ENCODE measurements at places on chromosomes 1 and 21.
A peak's percentile ranks its signal among the peaks of the same experiment; 100 is the strongest.

GRCh38 chr1:216888731-216889130 is 165.5 kb upstream of the ESRRG start:
- DNase-seq, result no peak

DNA sequence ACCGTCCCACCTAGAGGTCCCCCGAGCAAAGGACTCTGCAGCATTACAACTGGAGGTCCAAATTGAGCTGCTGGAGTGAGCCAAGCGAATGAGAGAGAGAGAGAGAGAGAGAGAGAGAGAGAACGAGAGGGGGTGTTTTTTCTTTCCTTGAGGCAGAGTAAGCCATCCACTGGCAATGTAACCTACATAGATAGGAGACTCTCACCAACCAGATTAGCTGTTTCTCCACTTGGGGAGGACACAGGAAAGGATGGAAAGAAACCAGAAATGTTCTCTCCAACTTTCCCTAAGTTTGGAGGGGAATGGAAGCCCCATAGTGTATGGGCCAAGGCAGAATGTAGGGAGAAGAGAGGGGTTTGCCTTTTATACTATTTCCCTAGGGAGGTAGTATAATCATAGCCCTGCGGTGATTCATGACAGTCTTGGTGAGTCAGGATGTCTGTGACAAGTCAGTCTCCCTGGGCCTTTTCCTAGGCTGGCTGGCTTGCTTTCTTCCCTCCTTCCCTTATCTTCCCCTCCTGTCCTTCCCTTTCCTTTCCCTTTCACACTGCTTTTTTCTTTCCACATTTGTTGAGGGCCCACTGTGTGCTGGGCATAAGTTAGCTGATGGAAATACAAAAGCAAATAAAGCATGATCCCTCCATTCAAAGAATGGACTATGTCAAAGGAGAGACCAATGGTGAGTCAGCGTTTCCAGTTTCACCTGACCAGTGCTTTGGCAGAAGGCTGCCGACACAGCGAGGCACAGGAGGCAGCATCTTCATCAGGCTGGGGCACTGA is 7.1 kb downstream of the FNDC7 start:
- DNase-seq, result no peak

DNA sequence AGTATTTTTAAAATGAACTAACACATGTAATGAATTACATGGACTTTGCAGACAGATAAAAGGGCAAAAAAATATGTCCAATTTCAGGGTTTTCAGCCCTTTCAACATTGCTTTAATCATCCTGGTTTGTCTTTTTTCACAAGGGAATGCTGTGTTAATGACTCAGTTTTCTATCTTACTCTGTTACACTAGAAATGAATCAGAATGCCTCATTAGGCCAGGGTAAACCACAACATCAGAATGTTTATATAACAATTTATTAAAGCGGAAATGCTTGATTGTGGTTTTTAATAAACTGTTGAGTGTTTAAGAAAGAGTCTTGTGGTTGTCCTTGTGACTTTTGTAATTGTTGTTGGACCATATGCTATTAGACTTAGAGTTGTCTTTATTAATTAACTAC is 13.5 kb downstream of the GORAB start:
- no peak for DNase-seq

DNA sequence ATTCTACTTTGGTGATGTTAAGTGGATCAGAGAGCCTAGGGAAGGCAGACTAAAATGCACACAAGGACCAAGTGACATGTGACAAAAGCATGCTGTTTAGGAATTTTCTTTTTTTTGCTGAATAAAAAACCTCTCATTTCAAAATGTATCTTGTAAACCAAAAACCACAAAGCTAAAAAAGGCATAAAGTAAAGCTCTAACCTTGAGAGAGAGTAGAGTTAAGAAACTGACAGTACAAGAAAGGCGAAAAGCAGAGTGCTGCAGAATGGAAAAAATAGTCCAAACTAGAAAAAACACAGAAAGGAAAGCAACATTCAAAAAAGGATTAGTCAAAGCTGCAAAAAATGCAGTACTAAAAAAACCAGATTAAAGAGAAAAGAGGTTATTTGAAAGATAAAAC is 76.5 kb downstream of the EPS15 start:
- no peak for DNase-seq

GRCh38 chr1:158153746-158154444 is 26.8 kb upstream of the CD1D start:
- DNase-seq, result no peak

DNA sequence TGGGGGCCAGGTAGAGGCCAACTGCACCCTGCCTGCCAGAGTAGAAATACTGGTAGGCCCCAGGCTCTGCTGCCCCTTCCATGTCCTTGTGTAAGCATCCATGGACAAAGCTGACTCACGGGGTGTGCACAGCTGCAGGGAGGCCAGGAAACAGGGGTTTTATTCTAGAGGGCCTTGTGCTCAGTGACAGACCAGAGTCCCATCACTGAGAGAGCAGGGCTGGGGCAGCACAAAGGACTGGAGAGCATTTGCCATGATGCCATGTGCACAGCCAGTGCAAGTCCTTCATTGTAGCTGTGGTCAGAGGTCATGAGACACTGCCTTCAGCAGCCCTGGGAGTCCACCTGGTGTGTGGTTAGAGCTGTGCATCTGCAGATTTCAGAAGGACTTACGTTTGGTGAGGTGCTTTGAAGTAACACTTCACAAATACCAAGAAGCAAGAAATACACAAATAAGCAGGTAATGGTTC is 8.1 kb downstream of the ARF1 start:
- no peak for DNase-seq

DNA sequence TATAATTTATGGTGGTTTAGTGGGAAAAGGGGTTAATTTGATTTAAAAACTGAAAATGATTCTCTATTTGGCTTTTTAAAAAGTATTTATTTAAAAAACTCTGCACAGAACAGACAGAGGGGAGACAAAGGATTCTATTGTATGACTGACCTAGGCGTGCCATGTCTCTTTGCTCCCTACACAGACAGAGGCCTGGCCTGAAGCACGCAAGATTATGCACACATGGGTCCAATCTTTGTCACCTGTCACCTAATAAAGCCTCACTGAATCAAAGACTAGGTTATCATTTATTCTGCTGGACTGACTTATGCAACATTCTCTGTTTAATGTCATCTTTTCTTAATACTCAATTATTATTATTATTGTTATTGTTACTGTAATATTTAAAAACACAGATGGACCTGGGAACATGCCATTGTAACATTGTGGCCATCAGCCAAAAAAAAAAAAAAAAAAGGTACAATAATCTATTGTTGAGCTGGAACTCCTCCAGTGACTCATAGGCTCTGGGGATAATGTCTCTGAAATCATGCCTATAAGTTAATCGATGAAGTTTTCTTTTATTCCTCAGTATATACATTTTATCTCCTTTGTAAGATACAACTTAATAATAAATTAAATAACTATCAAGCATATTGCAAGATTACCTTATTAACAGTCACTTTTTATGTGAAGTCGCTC is 112.1 kb downstream of the RUNX1 start:
- DNase-seq, result no peak

DNA sequence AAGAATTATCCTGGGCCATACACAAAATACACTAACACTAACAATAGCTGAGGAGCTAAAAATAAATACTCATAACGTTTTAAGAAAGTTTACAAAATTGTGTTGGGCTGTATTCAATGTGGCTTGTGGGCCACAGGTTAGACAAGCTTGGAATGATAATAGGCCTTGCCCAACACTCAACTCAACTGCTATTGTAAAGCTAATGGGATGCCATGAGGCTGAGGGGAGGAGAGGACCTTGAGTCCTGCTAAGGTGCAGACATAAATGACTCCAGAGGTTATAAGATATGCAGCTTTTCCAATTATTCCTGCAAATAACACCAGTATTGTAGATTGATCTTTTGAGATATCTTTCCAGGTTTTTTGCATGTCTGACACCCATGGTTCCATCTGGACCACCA is 97.0 kb downstream of the FCRL5 start:
- DNase-seq, result no peak

- no peak for DNase-seq
Observed at GRCh38 chr1:221510793-221511503, 230.9 kb downstream of the DUSP10 start.

- no peak for DNase-seq
Observed at GRCh38 chr21:29133796-29134195, 3.4 kb downstream of the MAP3K7CL start.

DNA sequence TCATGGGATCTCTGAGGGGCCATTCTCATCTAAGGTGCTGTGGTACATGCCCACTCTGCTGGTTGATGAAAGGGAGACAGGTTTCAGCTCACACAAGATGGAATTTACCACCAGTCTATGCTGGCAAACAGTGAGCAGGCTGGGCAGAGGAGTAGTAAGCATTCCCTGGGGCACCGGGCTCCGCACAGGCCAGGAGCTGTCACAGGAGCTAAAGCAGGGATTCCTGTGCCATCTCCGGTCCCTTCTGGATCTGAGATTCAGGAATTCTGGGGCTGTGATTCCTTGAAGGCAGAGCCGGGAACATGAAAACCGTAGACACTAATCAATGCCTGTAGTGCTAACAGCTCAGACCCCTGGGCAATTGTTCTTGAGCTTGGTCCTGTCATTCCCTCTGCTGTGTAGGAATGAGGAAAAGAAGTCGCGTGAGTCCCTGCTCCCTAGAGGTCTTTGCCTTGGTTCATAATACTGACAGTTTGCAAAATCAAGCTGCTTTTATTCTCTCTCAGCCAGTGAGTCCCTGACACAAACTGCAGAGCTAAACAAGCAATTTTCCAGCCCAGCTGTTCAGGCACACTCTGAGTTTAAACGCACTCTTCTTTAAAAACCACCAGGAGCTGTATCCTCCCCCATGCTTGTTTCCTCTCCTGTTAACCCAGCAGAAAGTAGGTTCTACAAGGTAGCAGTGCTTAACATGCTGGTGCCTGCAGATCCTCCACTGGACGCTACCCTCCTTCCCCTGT is 52.5 kb downstream of the MDM4 start:
- no peak for DNase-seq

- no peak for DNase-seq
Observed at GRCh38 chr1:113542221-113542701, 151.9 kb downstream of the MAGI3 start.

- DNase-seq, result no peak
Observed at GRCh38 chr1:145714524-145715111, 4.7 kb upstream of the CD160 start.

DNA sequence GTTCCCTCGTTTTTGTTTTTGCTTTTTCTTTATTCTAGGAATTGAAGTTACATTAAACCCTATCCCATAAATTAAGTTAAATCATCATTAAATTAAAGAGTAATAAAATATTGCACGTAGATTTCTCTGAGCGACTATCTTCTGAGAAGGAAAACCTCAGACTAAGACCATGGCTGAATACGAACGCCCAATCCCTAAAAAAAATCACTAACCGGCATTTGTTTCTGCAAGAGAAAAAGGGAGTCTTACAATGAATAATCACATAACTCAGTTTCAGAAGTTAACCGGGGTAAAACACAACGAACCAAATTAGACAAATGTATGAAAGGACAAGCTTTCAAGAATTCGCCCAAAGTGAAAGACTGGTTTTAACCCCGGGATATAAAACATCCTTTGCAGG is 1.3 kb downstream of the PIK3R3 start:
- no peak for DNase-seq

GRCh38 chr1:36913484-36914060 is 120.7 kb downstream of the GRIK3 start:
- peak; percentile 100 for DNase-seq

- peak; percentile 39 for DNase-seq
Observed at GRCh38 chr1:154533952-154534844, 24.3 kb downstream of the UBE2Q1 start.

DNA sequence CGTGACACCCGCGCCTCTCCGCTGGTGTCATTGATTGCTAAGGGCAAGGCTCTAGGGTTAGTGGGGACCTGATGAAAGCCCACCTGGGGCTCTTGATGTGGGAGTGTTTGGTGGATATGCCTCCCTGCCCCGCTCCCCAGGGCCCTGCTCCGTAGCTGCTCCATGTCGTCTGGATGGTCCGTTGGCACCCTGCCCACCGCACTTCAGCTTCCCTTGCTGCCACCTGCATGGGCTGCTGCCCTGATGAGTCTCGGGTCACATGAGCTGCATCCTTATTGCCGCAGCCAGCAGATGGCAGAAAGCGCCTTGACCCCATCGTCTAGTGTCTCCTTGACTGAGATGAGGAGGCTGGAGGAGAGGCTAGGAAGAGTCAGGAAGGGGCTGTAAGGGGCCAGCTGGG is 439.4 kb downstream of the CAMTA1 start:
- peak; percentile 87 for DNase-seq

GRCh38 chr1:15707239-15707925 is 23.3 kb downstream of the PLEKHM2 start:
- DNase-seq, result no peak

DNA sequence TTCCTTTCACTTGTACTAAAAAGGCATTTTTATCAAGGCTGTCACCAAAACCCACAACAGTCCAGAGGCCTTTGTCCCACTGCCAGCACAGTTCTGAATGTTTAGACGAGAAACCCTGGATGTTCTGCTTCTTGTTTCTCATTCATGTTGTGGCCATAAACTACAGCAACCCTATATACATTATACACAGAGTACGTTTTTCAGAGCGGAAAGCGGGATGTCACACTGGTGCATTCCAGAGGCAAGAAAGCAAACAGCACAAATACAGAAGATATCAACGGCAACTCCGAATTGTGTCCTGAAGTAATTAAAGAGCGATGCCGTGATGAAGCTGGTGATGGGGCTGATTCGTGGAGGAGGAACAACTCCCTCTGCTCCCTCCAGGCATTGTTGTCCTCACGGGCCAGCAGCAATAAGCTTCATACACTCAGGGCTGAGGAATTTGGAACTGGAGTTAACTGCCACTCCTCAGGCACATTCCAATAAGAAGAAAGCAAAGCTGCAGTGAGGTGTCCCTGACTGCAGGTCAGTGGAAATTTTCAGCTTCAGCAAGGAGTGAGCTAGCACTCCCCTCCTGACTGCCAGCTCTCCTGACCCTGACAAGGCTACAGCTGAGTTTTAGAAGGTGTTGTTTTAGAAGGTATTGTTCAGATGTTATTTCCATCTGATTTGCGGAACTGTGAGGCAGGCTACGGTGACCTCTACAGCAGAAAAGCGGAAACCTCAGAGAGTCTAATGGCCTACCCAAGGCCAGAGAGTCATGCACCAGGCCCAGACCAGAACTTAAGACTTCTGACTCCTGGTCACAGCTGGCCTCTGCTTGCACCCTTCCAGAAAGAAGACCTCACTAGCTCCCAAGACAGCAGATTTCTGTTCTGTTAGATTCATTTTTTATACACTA is 149.0 kb downstream of the TGFBR3 start:
- no peak for DNase-seq

DNA sequence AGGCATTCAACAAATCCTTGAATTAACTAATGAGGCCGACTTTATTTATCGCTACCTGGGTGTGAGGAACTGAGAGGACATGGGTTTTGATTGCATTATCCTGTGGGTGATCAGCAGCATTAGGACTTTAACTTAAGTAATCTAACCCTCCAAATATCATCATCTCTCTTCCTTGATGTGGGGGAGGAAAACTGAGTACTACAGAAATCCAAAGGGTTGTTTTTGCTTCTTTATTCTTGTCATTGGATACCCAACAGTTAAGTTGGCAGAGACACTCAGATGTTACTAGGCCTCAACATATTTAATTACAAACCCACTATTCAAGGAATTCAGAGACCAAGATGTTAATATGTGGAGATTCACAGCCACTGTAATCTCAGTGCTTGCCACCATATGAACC is 97.4 kb upstream of the ST6GALNAC5 start:
- no peak for DNase-seq
